Activated T-helper 1 cell treated with anti-CD3 and anti-CD28 coated beads, Interleukin-12 subunit alpha, Interleukin-12 subunit beta, Interleukin-2, Interleukin-4 antibody, amounts not matched to agents 30 ng/mL and 10 ng/mL and 1 ng/mL, durations not matched to agents 14 hours and 24 hours and 36 hours (primary cell): ENCODE measurements at places on chromosomes 6 and 20. TPM values are rescaled to one million over a fixed set of nuclear protein-coding genes. Genes with fewer than 3 reads are reported as not detected.

The SLC17A2 gene
- 0.10 TPM in 2 replicates for total RNA-seq

- no peak overlapping the region for H3K4me3 ChIP-seq
- no peak for DNase-seq
- peaks cover 9% of the 10 kb centered on the region for H3K36me3 ChIP-seq
- H3K4me1 ChIP-seq, result peaks cover 36% of the 10 kb centered on the region
- H3K27me3 ChIP-seq, result no peaks in the 10 kb centered on the region
Observed at GRCh38 chr6:25995507-25995906, 32.9 kb downstream of the TRIM38 start.

DNA sequence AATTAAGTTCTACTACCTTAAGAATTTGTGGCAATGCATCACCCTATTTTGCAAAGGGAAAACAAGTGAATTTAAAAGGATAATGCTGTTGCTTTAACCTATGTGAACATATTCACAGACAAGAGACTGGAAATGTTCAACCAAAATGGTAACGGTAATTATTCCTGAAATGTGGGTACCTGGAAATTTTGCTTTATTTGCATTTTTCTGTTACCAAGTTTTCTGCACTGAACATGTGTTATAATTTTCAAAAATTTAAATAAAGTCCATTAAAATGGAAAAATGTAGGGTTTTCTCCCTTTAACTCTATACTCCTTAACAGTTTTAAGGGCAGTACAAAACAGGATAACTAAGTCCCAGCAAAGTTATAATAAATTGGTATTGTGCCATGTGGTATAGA lies 66.4 kb downstream of the EPB41L2 start:
- H3K4me1 ChIP-seq, result no peaks in the 10 kb centered on the region
- no peak for DNase-seq

DNA sequence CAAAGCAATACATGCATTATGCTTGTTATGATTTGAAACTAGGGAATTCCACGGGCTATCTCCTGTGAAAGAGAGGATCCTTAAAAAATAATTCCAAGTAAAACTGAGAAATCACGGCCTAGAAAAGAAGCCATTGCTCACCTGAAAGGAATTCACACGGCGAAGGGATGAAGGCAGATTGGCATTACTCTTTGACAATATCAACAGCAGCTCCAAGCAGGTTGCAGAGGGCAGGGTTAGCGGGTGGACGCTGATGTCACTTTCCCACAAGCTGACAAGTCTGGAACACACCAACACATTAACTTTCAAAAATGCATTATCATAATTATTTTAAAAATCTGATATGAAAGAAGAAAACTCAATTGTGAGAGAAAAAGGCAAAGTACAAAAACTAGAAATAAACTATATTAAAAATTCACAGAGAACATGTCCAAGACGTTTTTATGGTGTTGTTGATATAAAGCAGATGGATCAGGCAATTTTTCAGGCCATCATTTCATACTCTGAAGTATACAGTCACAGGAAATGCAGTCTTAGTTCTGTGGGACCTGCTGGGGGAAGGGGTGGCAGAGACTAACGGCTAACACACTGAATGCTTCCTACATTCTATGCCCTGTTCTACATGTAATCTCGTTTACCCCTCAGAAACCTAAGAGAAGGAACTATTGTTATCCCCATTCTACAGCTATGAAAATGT lies 108.3 kb downstream of the UBE3D start:
- no peak overlapping the region for H3K27ac ChIP-seq
- no peaks in the 10 kb centered on the region for H3K27me3 ChIP-seq
- DNase-seq, result no peak
- H3K4me1 ChIP-seq, result no peaks in the 10 kb centered on the region
- H3K36me3 ChIP-seq, result no peaks in the 10 kb centered on the region
- no peak overlapping the region for H3K4me3 ChIP-seq

The TINAG gene
- total RNA-seq, result not detected in 2 replicates

DNA sequence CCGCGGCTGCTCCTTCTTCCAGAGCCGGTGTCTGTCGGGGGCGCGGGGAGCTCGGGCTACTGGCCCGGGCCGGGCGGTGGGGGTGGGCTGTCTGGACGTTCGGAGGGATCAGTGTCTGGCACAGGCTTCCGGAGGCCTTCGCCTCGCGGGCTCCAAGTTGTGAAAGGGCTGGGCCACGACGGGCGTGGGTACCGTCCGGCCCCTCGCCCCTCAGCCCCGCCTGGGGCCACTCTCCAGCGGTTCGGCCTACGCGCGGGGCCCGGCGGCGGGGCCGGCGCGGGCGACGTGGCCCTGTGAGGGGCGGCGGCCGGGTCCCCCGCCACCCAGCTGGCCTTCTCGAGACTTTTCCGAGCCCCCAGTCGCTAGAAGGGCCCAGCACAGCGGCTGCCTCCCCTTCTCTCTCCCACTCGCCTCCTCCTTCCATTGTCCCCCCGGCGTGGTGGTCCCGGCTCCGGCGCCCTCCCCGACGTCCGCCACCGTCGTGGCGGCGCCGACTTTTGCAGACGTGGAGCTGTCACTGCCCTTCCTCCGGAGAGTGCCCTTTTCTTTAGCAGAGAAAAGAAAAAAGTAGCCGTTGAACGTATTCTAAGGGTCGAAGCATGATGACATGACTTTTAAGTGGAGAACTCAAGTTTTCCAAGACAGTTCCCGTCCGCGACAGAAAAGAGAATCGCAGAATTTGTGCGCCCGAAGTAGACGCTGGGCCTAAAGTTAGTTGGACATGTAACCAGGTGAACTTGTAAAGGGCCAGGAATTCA lies 571 bp downstream of the ITCH start:
- H3K4me1 ChIP-seq, result peaks cover 30% of the 10 kb centered on the region
- peak; percentile 5 for DNase-seq
- H3K27me3 ChIP-seq, result no peaks in the 10 kb centered on the region
- H3K36me3 ChIP-seq, result peaks cover 23% of the 10 kb centered on the region

The SLC32A1 gene
- total RNA-seq, result not detected in 2 replicates

DNA sequence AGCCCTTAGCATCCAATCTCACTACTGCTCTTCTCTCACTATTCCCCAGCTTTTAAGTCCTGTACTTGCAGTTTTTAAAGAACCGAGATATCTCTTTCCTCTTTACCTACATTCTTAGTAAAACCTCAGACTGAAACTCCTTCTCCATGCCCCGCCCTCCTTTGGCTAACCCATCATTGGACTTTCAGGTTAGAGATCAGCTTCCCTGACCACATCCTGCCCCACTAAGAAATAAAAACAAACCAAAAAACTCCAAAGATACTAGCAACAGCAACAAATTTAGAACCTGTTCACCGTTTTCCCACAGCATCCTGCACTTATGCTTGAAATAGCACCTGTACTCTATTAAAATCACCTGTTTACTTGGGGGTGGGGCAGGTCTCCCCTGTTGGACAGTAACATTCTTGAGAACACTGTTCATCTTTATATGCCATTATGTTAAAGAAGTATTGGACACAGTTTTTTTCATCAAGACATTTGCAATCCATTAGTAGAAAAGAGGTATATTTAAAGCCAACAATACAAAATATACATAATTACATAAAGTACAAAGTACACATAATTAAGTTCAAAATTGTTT lies 16.3 kb upstream of the SMAP1 start:
- H3K27me3 ChIP-seq, result no peaks in the 10 kb centered on the region
- peak overlapping the region; percentile 71 for H3K27ac ChIP-seq
- DNase-seq, result peak; percentile 71

The LGSN gene
- total RNA-seq, result not detected in 2 replicates

- no peaks in the 10 kb centered on the region for H3K27me3 ChIP-seq
- peaks cover 5% of the 10 kb centered on the region for H3K4me1 ChIP-seq
- DNase-seq, result no peak
- H3K4me3 ChIP-seq, result no peak overlapping the region
- H3K36me3 ChIP-seq, result peaks cover 49% of the 10 kb centered on the region
- H3K27ac ChIP-seq, result no peak overlapping the region
Observed at GRCh38 chr6:14135893-14136539, 18.4 kb downstream of the CD83 start.

DNA sequence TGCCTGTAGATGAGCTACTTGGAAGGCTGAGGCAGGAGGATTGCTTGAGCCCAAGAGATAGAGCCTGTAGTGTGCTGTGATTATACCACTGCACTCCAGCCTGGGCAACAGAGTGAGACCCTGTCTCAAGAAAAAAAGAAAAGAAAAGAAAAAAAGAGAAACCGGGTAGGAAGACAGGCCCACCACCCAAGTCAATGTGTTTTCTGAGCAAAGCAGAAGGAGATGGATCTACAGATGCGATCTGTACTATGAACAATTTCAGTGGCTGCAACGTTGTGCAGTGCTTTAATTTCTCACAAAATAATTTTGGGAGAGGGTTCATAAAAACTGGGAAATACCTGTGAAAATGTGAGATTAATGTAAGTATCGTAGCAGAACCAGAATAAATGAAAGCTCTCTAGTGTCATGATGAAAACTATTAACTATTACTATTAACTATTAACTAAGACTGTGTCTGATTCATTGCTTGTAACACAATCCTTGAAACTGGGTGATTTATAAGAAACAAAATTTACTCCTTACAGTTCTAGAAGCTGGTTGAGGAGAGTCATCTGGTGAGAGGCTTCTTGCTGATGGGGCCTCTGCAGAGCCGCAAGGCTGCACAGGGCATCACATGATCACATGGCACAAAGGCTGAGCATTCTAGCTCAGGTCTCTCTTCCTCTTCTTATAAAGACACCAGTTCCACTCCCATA lies 233.1 kb upstream of the ZNF217 start:
- no peaks in the 10 kb centered on the region for H3K27me3 ChIP-seq
- DNase-seq, result no peak
- H3K36me3 ChIP-seq, result no peaks in the 10 kb centered on the region
- H3K4me1 ChIP-seq, result peaks cover 38% of the 10 kb centered on the region

GRCh38 chr6:34201455-34202107 lies 35.1 kb upstream of the HMGA1 start:
- peaks cover 7% of the 10 kb centered on the region for H3K27me3 ChIP-seq
- DNase-seq, result no peak
- peaks cover under 1% of the 10 kb centered on the region for H3K4me1 ChIP-seq
- no peak overlapping the region for H3K27ac ChIP-seq
- no peaks in the 10 kb centered on the region for H3K36me3 ChIP-seq

DNA sequence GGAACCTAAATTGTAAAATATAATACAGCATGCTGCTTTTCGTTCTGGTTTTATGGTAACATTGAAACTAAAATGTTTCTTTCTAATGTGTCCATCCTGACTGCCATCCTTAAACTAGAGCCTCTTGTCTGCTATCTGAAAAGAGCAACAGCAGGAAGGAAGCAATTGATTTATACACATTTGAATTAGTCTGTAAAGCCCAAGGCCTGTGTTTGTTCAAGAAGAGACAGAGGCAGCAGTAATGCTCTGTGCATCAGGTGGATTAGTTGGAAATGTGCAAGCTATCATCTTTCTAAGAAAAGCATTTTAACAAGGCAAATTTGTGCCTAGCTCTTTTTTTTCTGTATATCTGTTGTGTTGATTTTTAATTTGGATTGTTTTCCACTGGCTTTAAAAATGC lies 128.6 kb downstream of the SCAF8 start:
- no peaks in the 10 kb centered on the region for H3K4me1 ChIP-seq
- no peaks in the 10 kb centered on the region for H3K27me3 ChIP-seq
- DNase-seq, result no peak
- H3K36me3 ChIP-seq, result no peaks in the 10 kb centered on the region

The TMEM217 gene
- 7.7 and 9.9 TPM in 2 replicates for total RNA-seq

- H3K4me3 ChIP-seq, result no peak overlapping the region
- H3K36me3 ChIP-seq, result no peaks in the 10 kb centered on the region
- H3K27ac ChIP-seq, result no peak overlapping the region
- DNase-seq, result no peak
- no peaks in the 10 kb centered on the region for H3K27me3 ChIP-seq
Observed at GRCh38 chr6:19413323-19413722, 423.8 kb upstream of the ID4 start.

DNA sequence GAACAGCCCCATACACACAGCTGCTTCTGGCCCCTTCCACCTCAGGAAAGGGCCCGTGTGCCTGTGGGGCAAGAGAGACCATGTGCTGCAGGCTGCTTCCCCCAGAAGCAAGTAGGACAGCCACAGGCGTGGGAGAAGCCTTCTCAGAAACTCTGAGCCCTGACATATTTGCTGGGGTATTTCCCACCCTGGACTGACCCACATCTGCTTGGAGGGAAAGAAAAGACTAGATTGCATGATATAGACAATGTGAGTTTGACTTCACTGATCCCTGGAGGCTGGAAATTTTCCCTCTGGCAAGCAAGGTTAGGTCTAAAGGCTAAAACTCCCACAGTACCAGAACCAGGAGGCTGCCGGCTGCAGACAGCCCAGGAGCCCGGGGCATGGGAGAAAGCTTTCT lies 213.3 kb upstream of the SSTR4 start:
- H3K27ac ChIP-seq, result no peak overlapping the region
- DNase-seq, result no peak
- H3K36me3 ChIP-seq, result no peaks in the 10 kb centered on the region

GRCh38 chr20:63940071-63940471 lies 16.1 kb downstream of the UCKL1 start:
- DNase-seq, result no peak
- no peaks in the 10 kb centered on the region for H3K27me3 ChIP-seq
- H3K4me1 ChIP-seq, result peaks cover 10% of the 10 kb centered on the region
- H3K4me3 ChIP-seq, result no peak overlapping the region
- no peak overlapping the region for H3K27ac ChIP-seq
- peaks cover 15% of the 10 kb centered on the region for H3K36me3 ChIP-seq

DNA sequence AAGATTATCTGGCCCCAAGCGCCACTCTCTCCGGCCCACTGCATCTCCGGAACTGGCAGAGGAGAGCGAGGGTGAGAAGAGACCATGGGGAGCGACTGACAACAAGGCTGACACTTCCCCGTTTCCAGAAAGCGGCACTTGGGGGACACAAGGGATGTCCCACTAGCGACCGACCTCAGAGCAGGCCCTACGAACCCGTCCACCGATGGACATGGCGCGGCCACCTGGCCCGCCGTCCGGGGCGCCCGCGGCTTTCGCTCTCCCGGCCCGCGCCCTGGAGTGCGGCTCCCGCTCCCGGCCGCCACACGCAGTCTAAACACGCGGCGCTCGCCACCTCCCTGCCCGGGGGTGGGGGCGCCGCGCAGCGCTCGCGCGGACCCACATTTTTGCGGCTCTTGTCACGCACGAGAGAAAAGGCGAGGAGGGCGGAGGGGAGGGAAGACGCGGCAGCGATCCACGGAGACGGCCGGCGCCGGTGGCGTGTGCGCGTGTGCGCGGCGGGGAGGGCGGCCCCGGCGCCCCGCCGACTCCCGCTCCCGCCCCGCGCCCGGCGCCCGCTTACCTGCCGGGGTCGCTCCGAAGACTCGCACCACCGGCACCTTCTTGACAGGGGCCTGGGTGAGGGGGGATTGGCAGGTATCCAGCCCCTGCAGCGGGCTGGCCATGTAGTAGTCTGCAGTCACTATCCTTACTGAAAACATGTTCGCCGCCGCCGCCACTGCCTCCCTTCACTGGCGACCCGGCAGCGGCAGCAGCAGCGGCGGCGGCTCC lies 645 bp downstream of the REV3L start:
- no peaks in the 10 kb centered on the region for H3K27me3 ChIP-seq
- H3K4me1 ChIP-seq, result peaks cover 53% of the 10 kb centered on the region
- H3K27ac ChIP-seq, result peak overlapping the region; percentile 83
- peaks cover 3% of the 10 kb centered on the region for H3K36me3 ChIP-seq

The JAG1 gene
- 1.3 and 1.4 TPM in 2 replicates for total RNA-seq
